ENCODE measurements at places on chromosomes 16 and 17. TPM values are rescaled to one million over a fixed set of nuclear protein-coding genes. Genes with fewer than 3 reads are reported as not detected.

GRCh38 chr16:52538511-52538910, 8.4 kb downstream of the TOX3 start:
- peak overlapping the region; percentile 33 for H3K27ac ChIP-seq
- H3K4me3 ChIP-seq, result no peak overlapping the region
- peaks cover 55% of the 10 kb centered on the region for H3K4me1 ChIP-seq
- H3K27me3 ChIP-seq, result no peaks in the 10 kb centered on the region
- peaks cover 31% of the 10 kb centered on the region for H3K36me3 ChIP-seq

- peak overlapping the region; percentile 100 for H3K4me3 ChIP-seq
- peak; percentile 27 for DNase-seq
- H3K27me3 ChIP-seq, result peaks cover 18% of the 10 kb centered on the region
- H3K4me1 ChIP-seq, result peaks cover 3% of the 10 kb centered on the region
- no peak overlapping the region for H3K27ac ChIP-seq
Measured at GRCh38 chr17:35089586-35090296, 26.2 kb upstream of the RFFL start.

- H3K27me3 ChIP-seq, result no peaks in the 10 kb centered on the region
- H3K4me1 ChIP-seq, result peaks cover 10% of the 10 kb centered on the region
- no peak overlapping the region for H3K4me3 ChIP-seq
- DNase-seq, result no peak
- H3K36me3 ChIP-seq, result no peaks in the 10 kb centered on the region
Measured at GRCh38 chr17:79146562-79146961, 71.9 kb downstream of the ENGASE start.

DNA sequence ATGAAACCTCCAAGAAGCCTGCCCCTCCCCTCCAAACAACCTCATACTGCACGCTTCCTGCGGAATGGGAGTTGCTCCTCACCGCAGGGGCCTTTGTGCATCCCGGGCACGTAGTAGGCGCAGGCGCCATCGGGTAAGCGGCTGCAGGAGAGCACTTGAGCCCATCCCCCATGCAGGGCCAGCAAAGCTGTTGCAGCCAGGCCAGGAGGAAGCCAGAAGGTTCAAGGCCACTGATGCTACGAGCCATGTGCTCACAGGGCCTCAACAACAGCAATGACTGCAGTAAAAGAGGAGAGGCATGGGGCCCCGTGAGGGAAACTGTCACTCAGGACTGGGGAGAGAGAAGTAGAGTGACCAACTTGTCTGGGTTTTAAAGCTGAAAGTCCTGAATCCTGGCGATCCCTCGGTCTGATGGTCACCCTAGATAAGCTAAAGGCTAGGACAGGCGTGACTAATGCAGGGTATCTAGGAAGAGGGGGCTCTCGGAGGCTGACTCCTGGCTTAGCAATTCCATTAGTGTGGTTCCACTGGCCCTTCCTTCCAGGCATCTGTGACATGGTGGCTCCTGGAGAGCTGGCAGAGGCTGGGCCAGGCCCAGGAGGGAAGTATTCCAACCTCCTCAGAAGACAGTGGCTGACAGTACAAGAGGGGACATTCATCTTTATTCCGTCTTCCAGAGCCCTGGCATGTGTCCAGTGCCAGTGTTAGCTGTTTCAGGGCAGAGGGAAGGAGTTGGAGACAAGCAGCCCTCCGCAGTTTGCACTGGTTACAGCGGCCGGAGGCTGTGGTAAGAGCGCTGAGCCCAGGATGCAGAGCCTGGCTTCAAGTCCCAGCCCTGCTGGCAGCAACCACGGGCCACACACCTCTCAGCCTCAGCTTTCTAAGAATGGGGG, 20.8 kb downstream of the GOSR2 start:
- peak; percentile 49 for DNase-seq
- no peaks in the 10 kb centered on the region for H3K27me3 ChIP-seq
- H3K4me1 ChIP-seq, result peaks cover 8% of the 10 kb centered on the region
- no peak overlapping the region for H3K4me3 ChIP-seq
- no peak overlapping the region for H3K27ac ChIP-seq

- H3K36me3 ChIP-seq, result no peaks in the 10 kb centered on the region
- H3K4me1 ChIP-seq, result no peaks in the 10 kb centered on the region
- no peak overlapping the region for H3K27ac ChIP-seq
- H3K4me3 ChIP-seq, result no peak overlapping the region
Measured at GRCh38 chr17:78798695-78799559, 16.9 kb upstream of the CYTH1 start.

- DNase-seq, result no peak
- no peak overlapping the region for H3K27ac ChIP-seq
- no peak overlapping the region for H3K4me3 ChIP-seq
- H3K27me3 ChIP-seq, result no peaks in the 10 kb centered on the region
Measured at GRCh38 chr16:48899500-48899899, 289.5 kb upstream of the N4BP1 start.

- H3K4me1 ChIP-seq, result peaks cover 44% of the 10 kb centered on the region
- peak; percentile 44 for DNase-seq
- no peak overlapping the region for H3K4me3 ChIP-seq
- H3K27me3 ChIP-seq, result no peaks in the 10 kb centered on the region
- no peak overlapping the region for H3K27ac ChIP-seq
Measured at GRCh38 chr17:40106760-40107521, 6.6 kb upstream of the NR1D1 start.

- H3K27ac ChIP-seq, result no peak overlapping the region
- peaks cover 6% of the 10 kb centered on the region for H3K27me3 ChIP-seq
- H3K4me1 ChIP-seq, result no peaks in the 10 kb centered on the region
- no peak overlapping the region for H3K4me3 ChIP-seq
Measured at GRCh38 chr16:58211846-58212245, 13.9 kb upstream of the CSNK2A2 start.

GRCh38 chr17:33438139-33438538, 145.0 kb upstream of the ASIC2 start:
- no peak for DNase-seq
- no peak overlapping the region for H3K27ac ChIP-seq
- no peak overlapping the region for H3K4me3 ChIP-seq
- no peaks in the 10 kb centered on the region for H3K27me3 ChIP-seq
- no peaks in the 10 kb centered on the region for H3K36me3 ChIP-seq

Gene CDIP1
- total RNA-seq, result 32.6 TPM

- no peaks in the 10 kb centered on the region for H3K4me1 ChIP-seq
- H3K27ac ChIP-seq, result no peak overlapping the region
- peaks cover 2% of the 10 kb centered on the region for H3K27me3 ChIP-seq
- DNase-seq, result no peak
- H3K4me3 ChIP-seq, result no peak overlapping the region
Measured at GRCh38 chr17:49459401-49459984, 35.6 kb upstream of the NGFR start.

- no peaks in the 10 kb centered on the region for H3K36me3 ChIP-seq
- peaks cover 14% of the 10 kb centered on the region for H3K4me1 ChIP-seq
- no peak for DNase-seq
- no peak overlapping the region for H3K4me3 ChIP-seq
- H3K27ac ChIP-seq, result no peak overlapping the region
- H3K27me3 ChIP-seq, result peaks cover 31% of the 10 kb centered on the region
Measured at GRCh38 chr17:2709183-2709661, 2.3 kb downstream of the CLUH start.

DNA sequence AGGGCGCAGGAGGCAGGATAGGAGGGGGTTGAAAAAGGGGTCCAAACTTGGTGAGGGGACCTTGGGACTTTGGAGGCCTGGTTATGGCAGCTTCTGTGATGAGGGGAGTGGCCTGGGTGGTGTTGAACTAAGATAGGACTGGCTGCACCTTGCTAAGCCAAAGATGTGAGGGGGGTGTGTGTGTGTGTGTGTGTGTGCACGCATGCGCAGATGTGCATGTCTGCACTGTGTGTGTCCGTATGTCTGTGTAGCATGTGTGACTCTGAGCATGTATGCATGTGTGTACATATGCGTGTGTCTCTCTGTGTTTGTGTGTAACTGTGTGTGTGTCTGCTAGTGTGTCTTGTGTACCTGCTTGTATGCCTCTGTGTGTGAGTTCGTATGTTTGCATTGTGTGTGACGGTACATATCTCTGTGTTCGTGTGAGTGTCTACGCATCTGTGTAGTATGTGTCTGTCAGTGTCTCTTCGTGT, 4.1 kb downstream of the SLC16A5 start:
- peak overlapping the region; percentile 14 for H3K27ac ChIP-seq
- DNase-seq, result no peak
- no peak overlapping the region for H3K4me3 ChIP-seq

- no peak overlapping the region for H3K27ac ChIP-seq
- DNase-seq, result no peak
- H3K27me3 ChIP-seq, result no peaks in the 10 kb centered on the region
- peaks cover 3% of the 10 kb centered on the region for H3K4me1 ChIP-seq
- no peaks in the 10 kb centered on the region for H3K36me3 ChIP-seq
- H3K4me3 ChIP-seq, result no peak overlapping the region
Measured at GRCh38 chr17:13311306-13311705, 290.4 kb downstream of the HS3ST3A1 start.

GRCh38 chr17:17120294-17120693, 78.0 kb downstream of the MPRIP start:
- H3K4me1 ChIP-seq, result no peaks in the 10 kb centered on the region
- DNase-seq, result no peak
- no peaks in the 10 kb centered on the region for H3K27me3 ChIP-seq
- no peaks in the 10 kb centered on the region for H3K36me3 ChIP-seq
- no peak overlapping the region for H3K27ac ChIP-seq

Gene ZDHHC1
- total RNA-seq, result 2.2 TPM

GRCh38 chr16:22816475-22816874, 2.5 kb downstream of the HS3ST2 start:
- H3K27me3 ChIP-seq, result peaks cover 72% of the 10 kb centered on the region
- DNase-seq, result no peak
- no peak overlapping the region for H3K27ac ChIP-seq
- H3K4me1 ChIP-seq, result peaks cover 7% of the 10 kb centered on the region
- H3K36me3 ChIP-seq, result no peaks in the 10 kb centered on the region

DNA sequence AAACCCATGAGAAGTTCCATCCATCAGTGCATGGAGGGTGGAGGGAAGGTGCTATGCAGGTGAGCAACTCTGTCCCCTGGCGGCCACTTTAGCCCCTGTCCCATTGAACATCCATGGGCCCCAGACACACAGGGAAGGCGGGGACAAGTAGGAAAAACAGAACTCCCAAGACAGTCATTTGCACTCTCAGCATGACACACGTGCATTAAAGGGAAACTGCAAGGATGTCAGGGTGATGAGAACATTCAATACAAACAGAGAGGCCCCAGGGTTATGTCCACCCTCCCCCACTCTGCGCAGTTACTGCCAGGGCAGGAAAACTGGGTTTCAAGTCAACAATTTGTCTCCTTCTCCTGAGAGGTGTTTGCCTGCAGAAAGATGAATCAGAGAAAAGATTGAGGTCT, 44.0 kb upstream of the AKTIP start:
- peaks cover 28% of the 10 kb centered on the region for H3K27me3 ChIP-seq
- peaks cover 8% of the 10 kb centered on the region for H3K4me1 ChIP-seq
- H3K36me3 ChIP-seq, result no peaks in the 10 kb centered on the region
- no peak overlapping the region for H3K4me3 ChIP-seq
- H3K27ac ChIP-seq, result no peak overlapping the region
- DNase-seq, result peak; percentile 36

DNA sequence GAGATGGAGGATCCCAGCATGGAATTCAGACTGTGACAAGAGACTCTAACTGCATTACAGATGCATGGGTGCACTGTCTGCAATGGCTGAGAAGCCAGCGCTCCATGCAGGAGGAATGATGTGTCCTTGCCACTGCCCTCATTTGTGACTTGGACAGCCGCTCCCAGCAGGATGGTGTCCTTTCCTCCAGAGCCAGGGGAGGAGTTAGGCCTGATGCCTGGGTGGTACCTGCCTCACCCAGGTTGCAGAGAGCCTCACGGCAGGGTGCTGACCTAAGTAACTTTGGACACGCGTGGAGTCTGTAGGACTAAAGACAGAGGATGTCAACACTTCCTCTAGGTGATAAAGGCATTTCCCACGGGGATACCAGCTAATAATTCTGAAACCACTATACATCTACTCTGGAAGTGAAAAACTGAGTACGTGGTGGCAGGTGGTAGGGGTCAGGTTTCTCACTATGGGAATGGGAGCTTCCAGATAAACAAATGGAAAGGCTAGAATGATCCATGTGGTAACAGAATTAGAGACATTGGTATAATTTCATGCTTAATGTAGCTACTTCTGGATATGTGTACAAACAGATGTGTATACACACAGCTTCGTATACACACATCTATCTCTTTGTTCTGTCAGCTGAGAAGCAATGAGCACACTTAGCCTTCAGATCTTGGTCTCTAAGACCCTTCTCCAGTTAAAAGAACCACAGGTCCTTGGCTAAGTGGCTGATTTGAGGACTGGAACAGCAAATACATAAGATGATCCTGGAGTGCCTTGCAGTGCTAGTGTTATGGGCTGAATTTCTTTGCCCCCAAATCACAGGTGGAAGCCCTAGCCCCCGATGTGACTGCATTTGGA, 13.7 kb upstream of the CSNK1D start:
- H3K4me3 ChIP-seq, result no peak overlapping the region
- no peaks in the 10 kb centered on the region for H3K36me3 ChIP-seq
- H3K4me1 ChIP-seq, result peaks cover 11% of the 10 kb centered on the region
- H3K27me3 ChIP-seq, result no peaks in the 10 kb centered on the region
- no peak overlapping the region for H3K27ac ChIP-seq

DNA sequence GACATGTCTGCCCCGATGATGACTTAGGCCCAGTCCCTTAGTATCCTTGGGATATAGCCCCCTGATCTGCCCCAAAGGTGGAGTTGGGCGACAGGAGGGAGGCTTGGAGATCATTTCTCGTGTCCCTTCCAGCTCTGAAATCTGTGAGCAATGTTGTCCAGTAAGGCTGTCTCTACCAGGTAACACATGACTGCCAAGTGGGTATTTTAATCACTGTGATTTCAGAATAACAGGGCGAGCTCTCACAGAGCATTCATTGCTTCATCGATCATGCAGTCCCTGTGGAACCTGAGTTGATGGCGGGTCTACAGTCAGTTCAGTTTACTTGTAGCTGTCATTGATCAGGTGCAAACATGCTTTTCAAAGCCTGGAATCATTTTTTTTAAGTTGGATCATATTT, 39.2 kb downstream of the KSR1 start:
- peaks cover 59% of the 10 kb centered on the region for H3K4me1 ChIP-seq
- no peaks in the 10 kb centered on the region for H3K36me3 ChIP-seq
- H3K4me3 ChIP-seq, result no peak overlapping the region
- no peak for DNase-seq
- H3K27ac ChIP-seq, result no peak overlapping the region
- no peaks in the 10 kb centered on the region for H3K27me3 ChIP-seq

DNA sequence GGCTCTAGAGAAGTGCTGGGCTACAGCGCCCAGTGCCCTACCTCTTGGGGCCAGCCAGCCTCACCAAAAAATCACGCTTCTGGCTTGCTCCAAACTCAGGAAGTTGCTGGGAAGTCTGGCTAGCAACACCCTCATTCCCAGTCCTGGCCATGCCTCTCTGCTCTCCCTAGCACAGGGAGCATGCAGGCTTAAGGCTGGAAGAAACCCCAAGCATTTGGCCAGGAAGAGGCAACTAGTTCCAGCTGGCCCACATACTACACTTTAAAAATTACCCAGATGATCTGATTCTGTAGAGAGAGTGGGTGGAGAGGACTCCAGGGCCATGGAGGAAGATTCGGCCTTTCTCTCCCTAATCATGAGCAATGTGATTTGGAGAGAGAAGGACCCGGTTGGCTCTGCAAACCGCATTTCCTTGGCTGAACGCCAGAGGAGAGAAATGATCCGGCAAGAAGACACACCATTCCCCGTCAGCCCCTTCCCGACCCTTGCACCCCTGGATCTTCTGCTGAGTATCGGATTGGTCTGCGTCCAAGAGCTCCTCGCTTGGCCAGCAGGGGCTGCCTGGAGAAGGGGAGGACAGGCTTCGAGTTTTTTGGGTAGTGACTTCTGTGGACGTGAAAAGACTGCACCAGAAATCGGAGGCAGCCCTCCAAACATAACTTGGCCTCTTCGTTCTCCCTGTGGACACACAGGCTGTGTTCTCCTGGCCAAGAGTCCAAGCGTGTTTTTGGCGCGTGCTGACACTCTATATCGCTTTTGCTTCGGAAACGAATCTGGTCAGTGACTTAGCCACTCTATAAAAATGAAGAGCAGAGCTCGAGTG, 406.3 kb downstream of the WWOX start:
- DNase-seq, result no peak
- H3K27ac ChIP-seq, result peak overlapping the region; percentile 79
- H3K4me1 ChIP-seq, result peaks cover 25% of the 10 kb centered on the region
- H3K27me3 ChIP-seq, result no peaks in the 10 kb centered on the region
- H3K36me3 ChIP-seq, result no peaks in the 10 kb centered on the region

Gene TMC6
- total RNA-seq, result 6.9 TPM

Gene DBF4B
- 16.4 TPM for total RNA-seq

Data from neural progenitor cell (in vitro differentiated cells).